ENCODE measurements at places on chromosomes 12 and 14.

DNA sequence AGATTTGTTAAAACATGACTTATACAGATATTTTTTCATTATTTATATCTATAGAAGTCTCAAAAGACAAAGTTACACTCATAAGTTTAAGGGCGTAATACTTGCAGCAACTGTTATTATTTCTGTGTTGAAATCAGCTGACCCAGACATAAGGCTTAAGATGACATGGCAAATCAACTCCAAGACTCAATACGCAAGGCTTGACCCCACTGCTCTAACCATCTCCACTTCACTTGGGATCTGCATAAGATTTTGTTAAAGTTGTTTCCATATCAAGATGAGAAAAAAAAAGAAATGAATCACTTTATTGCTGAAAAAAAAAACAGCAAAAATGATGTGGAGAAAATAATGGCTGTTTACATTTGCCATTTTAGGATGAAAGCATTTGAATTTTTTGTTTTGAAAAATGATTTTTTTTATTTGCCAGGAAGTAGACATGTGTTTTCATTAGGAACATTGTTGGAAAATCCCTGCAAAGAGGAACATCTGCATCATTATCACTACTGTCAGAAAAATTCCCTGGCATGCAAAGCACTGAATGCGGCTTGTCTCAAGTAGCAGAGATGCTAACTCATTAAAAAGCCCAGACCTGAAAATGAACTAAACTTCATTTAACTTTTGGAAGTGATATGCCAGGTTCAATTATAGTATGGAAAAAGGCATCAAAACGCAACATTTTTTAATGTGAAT is 73.5 kb downstream of the LIN7A start:
- DNase-seq: no peak

GRCh38 chr12:116650585-116651087 is 87.2 kb downstream of the SPRING1 start:
- no peak for DNase-seq

DNA sequence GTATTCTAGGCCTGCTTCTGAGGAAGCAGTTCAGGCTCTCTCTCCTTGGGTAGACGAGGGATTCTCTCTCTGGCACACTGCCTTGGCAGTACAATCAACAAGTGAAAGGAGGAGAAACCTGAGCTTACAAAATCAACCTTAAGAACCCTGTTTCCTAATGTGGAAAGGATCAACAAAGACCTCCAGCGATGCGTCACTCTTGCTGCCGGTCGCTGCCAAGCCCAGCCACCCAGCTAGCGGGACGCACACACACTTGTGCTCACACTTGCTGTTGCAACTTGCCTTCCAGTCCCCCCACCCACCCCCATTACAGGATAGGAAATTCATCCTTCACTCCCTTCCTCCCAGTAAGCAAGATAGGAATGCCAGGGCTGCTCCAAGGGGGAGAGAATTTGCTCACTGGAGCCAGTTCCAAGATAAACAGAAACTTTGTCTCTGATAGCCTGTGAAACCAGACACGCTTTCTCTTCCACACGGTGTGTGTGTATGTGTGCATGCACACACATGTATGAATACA is 144.3 kb downstream of the BCL11B start:
- no peak for DNase-seq

GRCh38 chr12:26282339-26282940 is 87.1 kb downstream of the SSPN start:
- no peak for DNase-seq

DNA sequence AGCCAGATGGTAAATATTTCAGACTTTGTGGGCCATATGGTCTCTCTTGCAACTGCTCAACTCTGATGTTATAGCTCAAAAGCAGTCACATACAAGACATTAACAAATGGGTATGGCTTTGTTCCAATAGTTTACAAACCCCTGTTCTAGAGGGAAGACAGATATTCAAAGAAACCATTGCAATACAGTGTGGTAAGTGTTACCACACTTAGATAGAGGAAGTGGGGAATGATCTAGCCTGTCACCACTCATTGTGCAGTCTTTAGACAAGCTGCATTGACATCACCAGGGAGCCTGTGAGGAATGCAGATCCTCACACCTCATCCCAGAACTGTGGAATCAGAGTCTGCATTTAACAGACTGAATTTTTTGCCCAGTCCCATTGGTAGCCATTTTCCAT is 80.0 kb upstream of the RGS6 start:
- DNase-seq: no peak

DNA sequence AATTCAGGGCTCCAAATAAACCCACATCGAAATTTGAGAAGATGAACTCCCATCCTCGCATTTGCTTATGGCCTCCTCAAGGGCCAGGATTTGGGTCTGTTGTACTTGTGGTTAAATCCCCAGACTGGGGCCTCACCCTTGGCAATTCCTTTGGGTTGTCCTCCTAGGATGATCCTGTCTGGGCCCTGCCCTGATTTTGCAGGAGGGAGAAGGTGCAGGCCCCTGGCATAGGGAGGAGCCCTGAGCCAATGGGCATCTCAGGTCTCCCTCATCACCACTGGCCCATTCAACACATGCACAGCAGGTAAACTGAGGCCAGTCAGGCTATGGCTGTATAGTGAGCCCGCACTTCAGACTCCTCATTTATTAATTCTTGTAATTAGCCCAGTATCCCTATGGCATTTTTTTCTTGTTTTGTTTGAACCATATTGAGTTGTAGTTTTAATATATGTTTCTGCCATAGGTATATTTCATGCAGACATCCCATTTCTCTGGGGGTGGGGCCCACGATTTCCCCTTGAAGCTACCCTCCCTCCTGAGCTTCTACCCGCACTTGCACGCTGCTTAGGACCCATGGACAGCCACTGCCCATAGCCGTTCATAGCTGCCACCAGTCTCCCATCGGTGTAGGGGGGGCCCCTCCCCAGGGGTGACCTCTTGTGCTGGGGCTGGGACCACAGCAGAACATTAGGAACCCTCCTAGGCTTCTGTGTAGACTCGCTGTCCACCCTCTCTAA is 67.1 kb upstream of the DDX11 start:
- no peak for DNase-seq

DNA sequence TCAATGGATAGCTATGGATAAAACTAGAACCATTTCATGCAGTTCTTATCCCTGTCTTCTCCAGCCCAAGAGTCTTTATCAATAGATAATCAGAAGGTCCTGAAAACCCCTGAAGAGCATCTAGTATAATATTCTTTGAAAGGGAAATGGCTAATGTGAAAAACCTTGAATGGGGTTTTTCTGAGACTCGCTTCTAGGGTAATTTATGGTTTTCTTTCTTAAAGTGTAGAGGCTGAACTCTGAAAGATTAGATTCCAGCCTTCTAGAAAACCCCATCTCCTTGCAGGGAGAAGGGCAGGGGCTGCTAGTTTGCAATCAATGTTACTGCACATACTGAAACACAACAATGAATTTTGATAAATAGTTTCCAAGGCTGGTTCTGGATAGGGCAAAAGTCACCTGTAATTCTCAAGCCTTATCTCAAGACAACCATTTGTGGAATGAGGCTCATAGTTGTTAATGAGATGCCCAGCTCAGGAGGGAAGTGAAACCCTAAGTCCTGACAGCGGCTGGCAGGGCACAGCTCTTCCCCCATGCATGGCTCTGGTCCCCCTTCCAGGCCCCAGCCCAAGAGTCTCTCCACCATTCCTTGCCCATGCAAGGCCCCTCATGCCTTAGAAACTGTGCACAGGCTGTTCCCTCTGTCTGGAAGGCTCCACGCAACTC is 33.7 kb upstream of the PYGL start:
- DNase-seq: no peak

- DNase-seq: no peak
Observed at GRCh38 chr12:90801776-90802175, 153.2 kb downstream of the CCER1 start.

GRCh38 chr12:111693818-111694217 is 8.0 kb downstream of the ACAD10 start:
- no peak for DNase-seq

GRCh38 chr12:82708061-82708879 is 21.6 kb downstream of the TMTC2 start:
- DNase-seq: peak; percentile 71

DNA sequence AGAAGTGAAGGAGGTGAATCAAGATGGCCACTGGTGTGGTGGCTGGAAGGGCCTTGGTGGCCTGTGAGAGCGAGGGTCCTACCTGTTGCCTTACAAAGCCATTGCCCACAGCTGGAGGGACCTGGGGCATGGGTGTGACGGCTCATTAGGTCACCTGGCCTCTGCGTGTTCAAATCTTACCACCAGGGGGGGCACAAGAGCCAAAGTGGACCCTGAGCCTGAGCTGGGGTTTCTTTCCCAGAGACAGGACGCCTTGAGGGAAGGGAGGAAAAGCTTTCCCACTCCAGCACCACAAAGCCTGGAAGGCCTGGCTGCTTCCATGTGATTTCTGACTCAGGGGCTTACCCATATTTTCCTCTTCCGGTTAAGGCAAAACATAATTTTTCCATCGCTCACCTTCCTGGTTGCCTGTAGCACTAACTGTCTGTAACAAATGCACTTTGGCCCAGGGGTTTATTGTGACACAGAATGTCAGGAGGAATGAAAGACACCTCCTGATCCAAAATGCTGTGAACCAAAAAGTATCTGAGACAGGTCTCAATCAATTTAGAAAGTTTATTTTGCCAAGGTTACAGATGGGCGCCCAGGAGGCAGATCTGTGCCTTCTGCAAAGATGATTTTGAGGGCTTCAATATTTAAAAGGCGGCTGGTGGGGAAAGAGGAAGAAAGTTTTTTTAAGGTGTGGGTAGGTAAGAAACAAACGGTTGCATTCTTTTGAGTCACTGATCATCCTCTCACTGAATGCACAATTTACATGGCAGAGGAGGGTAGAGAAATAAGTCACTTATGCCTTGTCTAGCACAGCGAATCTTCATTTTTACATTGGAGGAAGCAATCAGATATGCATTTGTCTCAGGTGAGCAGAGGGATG is 4.3 kb upstream of the CD9 start:
- DNase-seq: peak; percentile 69

- no peak for DNase-seq
Observed at GRCh38 chr14:101402936-101403660, 158.2 kb upstream of the DIO3 start.

- no peak for DNase-seq
Observed at GRCh38 chr12:51622564-51622963, 31.5 kb downstream of the SCN8A start.

DNA sequence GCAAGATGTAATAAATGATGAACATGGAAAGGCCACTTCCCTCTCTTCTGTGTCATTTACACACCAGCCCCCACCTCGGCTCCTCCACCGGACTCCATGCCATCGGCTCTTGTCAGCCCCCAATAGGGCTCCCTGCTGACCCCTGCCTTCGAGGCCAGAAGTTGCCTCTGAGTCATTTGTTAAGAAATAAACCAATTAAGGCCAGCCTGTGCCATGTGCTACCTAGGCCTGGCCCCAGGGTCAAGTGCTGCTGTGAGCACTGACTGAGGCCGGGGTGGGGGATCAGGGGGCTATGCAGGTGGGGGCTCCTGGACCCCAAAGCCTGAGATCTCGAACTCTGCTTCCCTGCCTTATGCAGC is 53.2 kb downstream of the TESC start:
- DNase-seq: no peak

- DNase-seq: no peak
Observed at GRCh38 chr12:26238341-26239121, 43.2 kb downstream of the SSPN start.

GRCh38 chr14:24122898-24123297 is 7.6 kb upstream of the FITM1 start:
- DNase-seq: no peak

DNA sequence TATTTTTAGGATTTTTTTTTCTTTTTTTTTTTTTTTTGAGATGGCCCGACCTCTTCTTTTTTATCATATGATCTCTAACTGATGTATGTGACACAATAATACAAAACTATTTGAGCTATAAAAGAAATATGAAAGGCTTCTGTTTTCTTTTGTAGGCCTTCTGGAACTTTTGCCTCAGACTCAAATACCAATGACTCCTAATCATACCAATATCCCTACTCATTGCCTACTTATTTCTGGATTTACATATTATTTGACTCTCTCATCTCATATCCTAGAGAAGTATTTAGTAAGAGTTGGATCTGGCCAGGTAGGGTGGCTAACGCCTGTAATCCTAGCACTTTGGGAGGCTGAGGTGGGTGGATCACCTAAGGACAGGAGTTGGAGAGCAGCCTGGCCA is 12.7 kb upstream of the WDR89 start:
- no peak for DNase-seq

DNA sequence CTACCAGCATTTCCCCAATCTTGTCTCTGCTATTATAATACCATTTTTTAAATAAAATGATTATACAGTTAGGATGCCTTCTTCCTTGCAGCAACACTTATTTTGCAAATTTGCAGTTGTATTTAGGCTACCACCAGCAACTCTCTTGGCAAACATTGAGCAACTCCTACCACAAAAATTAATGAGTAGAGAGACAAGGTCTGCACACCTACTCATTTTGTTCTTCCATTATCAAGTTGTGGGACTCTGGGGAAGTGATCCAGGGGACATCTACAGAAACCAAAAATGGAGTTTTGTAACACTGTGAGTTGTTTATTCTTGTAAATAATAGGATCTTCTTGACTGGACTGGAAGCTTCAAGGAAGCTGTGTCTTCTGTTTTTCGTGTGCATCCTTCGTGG is 38.6 kb downstream of the DGLUCY start:
- no peak for DNase-seq

GRCh38 chr12:30729547-30729946 is 25.2 kb downstream of the CAPRIN2 start:
- DNase-seq: no peak

GRCh38 chr14:72597252-72598233 is 296.4 kb downstream of the DPF3 start:
- no peak for DNase-seq

DNA sequence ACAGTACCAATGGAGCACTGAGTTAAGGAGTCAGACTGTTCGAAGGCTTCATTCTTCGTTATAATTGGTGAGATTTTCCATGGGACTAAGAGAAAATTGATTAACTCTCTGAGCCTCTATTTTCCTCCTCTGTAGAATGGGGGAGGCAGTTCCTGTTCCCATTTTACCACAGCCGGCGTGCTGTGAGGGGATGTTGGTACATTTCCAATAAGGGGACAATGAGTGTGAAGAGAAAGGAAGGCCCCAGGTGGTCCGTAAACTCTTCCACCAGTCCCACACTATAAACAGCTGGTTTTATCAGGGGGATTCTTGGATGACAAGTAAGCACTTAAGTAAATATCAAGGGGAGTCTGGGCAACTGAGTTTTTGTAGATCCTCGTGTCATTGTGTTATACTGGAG is 109.9 kb downstream of the DAD1 start:
- DNase-seq: no peak

DNA sequence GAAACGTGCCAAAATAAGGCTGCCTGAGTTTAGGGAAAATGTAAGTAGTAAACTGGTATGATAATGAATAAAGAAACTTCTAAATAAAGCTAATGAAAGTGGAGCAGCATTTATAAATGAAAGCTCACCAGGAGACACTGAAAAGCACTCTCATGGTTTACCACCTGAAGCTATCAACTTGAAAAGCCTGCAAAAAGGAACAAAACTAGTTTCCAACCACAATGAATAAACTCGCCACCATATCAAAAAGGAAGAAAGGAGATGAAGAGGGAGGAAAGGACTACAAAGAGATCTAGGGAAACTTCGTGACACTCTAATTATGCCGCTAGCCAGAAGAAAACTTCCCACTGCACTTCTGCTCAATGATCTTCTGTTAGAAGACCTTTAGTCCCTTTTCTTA is 66.7 kb downstream of the MED13L start:
- DNase-seq: no peak

GRCh38 chr14:76920331-76921087 is 94.3 kb downstream of the LRRC74A start:
- DNase-seq: peak; percentile 85

GRCh38 chr12:89306827-89307473 is 45.4 kb downstream of the DUSP6 start:
- no peak for DNase-seq

All from substantia nigra (tissue), 51 donors.